Activated T-cell treated with anti-CD3 and anti-CD28 coated beads for 24 hours (primary cell): ENCODE measurements at places on chromosomes 2 and 18.

- DNase-seq, result no peak
These were observed 1.2 kb upstream of the OTX1 start for GRCh38 chr2:63049211-63049969.

DNA sequence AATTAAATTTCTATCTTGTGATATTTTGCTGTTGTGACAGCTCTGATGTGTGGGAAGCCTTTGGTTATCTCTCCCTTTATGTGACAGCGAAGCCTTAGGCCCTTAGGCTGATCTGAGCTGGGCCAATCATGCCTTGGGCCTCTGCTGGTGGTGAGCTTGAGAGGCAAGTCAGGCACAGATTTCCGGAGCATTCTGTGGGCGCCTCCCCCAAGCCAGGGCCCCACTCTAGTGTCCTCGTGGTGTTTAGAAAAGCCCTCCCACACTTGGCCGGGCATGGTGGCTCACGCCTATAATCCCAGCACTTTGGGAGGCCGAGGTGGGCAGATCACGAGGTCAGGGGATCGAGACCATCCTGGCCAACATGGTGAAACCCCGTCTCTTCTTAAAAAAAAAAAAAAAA is 239.8 kb downstream of the SH3RF3 start:
- no peak for DNase-seq

DNA sequence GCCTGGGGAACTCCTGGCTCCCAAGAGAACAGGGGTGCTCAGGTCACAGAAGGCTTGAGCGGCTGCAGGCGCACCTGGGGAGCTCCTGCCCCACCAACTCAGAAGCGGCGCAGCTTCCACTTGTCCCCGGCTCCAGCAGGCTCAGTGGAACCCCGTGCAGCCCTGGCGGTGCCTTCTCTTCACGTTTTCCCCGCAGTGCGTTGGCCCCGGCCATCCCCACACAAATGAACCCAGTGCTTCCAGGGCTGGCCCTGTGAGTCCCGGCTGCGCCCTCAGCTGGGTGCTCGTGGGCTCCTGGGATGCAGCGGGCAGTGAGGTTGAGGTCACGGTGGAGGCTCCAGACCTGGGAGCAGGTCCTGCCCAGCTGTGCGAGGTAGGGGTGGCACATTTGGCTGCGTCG is 17.9 kb upstream of the MBD2 start:
- no peak for DNase-seq

DNA sequence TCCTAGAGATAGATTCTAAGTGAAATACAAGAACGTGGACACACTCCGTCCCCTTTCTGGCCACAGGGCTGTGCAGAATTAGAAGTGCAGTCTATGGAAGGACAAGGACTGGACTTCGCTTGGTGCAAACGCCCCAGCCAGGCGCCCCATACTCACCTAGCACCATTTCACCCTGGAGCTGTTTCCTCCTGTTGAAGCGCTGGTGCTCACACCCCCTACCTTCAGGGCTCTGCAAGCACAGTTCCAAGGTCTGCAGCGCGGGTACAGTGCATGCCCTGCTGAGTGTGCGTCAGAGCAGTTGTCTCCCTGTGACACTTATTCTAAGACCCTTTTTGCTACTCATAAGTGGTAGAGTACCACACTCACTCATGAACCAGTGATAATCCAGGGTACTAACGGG is 3.0 kb downstream of the HPCAL1 start:
- no peak for DNase-seq

DNA sequence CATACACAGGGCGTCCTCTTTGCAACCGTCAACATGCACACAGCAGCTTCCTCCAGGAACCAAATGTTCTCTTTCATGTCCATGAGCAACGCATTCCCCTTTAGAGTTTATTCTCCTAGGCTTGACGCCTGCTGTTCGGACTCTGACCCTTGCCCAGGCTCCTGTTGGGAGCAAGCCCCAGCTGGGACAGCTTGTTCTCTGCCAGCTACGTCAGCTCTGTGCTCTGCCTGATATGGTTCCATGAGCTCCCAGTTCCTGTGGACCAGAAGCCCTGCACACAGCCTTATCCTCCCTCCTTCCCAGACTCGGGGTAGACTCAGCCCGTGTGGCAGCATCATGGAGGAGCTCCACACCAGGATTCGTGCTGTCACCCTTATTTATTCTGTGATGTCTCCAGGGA is 253.1 kb upstream of the PXDN start:
- DNase-seq, result no peak

DNA sequence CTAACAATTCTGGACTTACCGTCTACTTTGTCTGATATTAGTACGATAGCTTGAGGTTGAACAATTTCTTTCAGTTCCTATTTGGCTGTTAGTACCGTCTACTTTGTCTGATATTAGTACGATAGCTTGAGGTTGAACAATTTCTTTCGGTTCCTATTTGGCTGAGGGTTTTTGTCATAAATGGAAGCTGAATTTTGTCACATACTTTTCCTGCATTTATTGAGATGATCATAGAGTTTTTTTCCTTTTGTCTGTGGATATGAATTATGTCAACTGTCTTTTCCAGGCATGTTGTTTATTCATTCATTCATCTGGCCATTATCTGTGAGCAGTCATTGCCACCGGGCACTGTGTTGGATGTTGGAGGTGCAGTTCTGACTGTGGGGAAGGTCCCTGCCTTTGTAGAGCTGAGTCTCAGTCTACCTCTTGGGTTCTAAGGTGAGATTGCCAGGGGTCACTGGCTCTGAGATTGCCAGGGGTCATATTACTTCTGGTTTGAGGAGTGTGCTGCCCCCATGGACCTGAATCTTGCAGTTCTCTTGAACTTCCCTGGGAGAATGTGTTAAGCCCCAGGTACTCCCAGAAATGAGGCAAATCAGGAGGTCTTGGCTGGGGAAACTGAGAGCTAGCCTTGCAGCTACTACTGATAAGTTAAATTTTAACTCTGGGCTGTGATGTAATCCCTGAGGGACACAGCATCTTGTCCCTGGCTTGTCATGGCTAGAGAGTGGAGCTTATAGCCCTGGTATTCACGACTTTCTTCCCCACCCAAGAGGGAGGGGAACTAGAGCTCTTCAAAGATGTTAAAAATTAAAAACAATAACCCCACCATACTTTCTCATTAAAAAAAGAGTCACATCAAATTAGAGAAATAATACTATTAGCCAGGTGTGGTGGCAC is 89.1 kb upstream of the MBOAT2 start:
- DNase-seq, result no peak
